ENCODE measurements at places on chromosomes 1 and 21.

DNA sequence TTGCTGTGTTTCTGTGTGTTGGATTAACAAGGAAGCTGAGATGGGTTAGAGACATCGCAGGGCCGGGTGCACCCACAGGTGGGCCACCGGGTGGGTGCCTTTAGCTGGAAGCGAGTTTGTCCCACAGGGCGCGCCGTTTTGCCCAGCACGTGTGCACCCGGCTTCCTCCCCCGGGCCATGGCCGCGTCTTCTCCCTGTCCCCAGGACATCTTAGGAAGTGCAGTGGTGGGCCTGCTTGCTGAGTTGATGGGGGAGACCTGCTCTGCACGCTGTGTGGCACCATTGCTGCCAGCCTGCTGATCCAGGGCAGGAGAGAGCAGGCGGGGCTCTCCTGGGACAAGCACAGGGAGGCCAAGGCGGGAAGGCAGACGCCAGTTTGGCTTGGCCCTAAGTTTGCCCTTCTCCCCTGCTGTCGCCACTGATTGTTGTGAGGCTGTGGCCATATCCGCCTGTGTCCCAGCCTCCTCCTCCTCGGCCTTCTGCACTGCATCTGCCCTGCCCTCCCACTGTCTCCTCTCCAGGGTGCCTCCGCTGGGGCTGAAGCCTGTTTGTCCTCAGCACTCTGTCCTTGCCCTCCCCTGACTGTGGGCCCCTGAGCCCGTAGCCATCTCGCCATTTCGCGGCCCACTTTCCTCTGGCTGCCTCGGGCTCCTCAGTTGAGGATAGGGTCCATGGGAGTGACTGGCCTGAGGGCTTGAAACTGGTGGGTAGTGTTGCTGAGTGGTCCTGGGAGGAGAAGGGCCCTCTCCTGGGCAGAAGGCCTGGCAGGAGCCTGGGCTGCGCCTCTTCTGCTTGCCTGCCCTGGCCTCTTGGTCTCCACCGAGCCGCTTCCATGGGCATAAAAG lies 47.6 kb downstream of the PKNOX1 start:
- DNase-seq: no peak

DNA sequence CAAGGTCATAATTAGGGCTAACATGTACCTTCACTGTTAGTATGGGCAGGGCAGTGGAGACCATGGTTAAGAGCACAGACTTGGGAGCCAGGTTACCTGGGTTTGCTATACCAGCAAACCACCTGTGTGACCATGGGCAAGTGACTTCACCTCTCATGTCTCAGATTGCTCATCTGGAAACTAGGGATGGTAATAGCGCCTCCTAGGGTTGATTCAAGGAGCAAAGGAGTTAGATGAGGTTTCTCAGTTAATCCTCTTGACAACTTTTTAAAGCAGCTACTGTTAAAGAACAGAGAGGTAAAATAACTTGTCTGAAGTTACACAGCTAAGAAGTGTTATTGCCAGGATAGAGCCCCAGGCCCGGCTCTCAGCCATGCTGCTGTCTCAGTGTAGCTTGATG lies 790 bp upstream of the MATN1 start:
- no peak for DNase-seq

DNA sequence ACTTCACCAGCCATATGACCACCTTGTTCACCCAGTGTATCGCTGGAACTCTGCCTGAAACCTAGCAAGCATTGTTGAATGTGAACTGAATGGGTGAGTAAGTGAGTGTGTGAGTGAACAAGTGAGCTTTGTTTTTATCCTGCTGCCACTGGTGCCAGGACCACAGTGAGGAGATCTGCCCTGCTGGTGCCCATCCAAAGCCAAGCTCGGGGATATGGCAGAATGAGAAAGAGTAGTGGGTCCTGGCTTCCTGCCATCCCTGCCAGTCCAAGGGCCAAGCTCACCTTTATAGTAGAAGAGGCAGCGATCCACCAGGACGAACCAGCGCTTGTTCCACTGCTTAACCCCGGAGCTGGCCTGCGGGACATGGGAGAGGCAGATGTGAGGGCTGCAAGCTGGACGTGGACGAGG lies 53.4 kb upstream of the GOLT1A start:
- no peak for DNase-seq

DNA sequence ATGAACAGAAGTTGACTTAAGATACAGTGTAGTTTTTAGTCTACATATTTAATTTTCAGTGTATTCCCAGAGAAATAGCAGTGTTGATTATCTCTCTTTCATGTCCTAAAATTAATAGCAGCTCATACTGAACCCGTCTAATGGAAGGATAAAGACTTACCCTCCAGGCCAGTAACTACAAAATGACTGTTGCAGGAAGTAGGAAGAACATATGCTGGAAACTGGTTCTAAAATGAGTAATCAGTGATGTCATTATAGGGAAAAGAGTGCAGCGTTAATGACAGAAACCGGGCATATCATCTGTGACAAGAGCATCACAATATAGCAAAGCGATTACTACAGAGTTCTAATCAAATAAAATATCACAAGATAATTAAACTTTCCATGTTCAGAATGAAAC lies 385.5 kb downstream of the SMYD3 start:
- no peak for DNase-seq

DNA sequence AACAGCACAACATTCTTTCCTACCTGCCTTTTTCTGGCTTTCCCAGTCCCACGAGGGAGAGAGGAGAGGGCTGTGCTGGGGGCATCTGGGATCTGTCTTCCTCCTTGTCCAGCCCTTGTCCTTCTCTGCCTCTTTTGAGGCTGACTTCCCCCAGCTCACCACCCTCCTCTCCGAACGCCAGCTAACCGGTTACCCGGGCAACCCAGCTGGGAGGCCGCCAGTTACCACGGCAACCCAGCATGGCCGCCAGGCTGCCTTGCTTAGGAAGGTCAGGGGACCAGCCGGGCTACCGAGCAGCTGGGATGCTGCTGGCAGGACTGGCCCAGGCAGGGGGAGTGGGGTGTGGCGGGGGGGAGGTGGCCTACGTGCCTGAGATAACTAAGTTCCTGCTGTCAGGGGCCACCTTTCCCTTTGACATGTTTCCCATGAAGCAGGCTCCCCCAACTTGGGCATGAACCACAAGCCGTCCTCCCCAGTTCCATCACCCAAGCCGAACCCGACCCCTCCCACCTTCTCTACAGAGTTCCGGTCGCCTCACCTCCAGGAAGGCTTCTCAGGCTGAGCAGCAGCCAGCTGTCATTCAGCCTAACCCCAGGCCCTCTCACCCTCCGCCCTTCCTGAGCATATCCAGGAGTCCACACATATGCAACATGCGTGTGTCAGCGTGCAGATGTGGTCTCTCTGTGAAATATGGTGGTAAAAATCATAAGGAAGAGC lies 8.7 kb downstream of the PLEKHA6 start:
- DNase-seq: peak; percentile 43

- no peak for DNase-seq
Measured at GRCh38 chr1:76680651-76681050, 186.6 kb upstream of the ST6GALNAC5 start.

GRCh38 chr1:168437821-168438220 lies 106.0 kb downstream of the XCL2 start:
- no peak for DNase-seq

DNA sequence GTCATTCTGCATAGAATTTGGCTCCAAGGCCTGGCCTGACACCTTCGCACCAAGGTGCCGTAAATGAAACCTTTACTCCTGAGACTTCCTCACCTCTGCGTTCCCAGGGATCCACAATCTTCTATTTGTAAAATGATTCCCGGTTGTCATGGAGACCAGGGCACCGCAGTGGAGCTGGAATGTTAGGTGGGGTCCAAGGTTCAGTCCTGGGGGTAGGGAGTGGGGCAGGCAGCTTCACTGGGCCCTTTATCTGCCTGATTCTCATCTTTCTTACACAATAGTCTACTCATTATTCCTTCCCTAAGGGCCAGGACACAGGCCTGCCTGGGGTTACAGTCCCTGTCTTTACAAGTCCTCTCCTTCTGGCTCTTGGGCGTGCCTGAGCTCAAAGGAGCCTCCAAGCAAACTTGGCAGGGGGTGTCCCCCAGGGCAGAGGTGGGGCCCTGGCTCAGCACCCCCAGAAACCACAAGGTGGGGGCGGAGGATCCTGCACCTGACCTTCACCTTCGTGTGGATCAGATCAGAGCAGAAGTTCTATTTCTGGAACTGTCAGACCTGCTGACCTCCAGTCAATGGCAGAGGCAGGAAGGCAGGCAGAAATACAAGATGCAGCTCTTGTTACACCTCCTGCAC lies 51.1 kb downstream of the RIPK4 start:
- DNase-seq: no peak

- no peak for DNase-seq
Measured at GRCh38 chr21:45138199-45139002, 64.0 kb downstream of the ADARB1 start.

DNA sequence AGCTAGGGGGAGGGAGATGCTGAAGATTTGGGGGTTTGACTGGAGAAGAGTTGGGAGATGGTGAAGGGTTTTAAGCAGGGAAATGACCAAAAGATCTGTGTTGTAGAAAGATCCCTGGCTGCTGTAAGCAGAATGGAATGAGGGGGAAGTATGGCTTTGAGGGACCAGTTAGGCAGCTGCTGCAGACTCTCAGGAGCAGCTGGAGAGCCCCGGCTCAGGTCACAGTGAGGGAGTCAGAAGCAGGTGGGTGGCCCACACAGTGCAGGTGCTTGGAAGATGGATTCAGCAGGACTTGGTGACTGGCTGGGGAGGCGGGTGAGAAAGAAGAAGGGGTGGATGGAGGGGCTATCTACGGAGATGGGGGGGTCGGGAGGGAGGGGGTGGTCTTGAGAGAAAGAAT lies 35.7 kb downstream of the EDN2 start:
- no peak for DNase-seq

- no peak for DNase-seq
Measured at GRCh38 chr1:108533351-108534083, 26.4 kb upstream of the EEIG2 start.

DNA sequence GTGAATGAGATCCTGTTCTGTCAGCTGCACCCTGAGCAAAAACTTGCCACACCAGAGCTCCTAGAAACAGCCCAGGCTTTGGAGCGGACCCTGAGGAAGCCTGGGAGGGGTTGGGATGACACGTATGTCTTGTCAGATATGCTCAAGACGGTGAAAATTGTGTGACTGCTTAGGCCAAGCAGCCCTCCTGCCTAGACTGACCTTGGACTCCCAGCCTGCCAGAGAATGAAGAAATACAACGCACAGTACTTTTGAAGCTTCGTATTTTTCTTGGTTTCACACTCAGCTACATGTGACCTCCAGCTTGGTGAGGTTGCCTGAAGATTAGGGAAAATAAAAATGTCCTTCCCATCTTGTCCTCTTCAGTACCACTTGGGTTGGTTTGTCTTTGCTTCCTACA lies 15.1 kb downstream of the METTL13 start:
- DNase-seq: no peak

GRCh38 chr1:39194398-39195051 lies 10.0 kb upstream of the MACF1 start:
- no peak for DNase-seq

GRCh38 chr1:179743679-179744400 lies 749 bp downstream of the FAM163A start:
- no peak for DNase-seq
